Chondrocyte (in vitro differentiated cells): ENCODE measurements at places on chromosomes 11 and 22. TPM values are rescaled to one million over a fixed set of nuclear protein-coding genes. Genes with fewer than 3 reads are reported as not detected.
A peak's percentile ranks its signal among the peaks of the same experiment; 100 is the strongest.

DNA sequence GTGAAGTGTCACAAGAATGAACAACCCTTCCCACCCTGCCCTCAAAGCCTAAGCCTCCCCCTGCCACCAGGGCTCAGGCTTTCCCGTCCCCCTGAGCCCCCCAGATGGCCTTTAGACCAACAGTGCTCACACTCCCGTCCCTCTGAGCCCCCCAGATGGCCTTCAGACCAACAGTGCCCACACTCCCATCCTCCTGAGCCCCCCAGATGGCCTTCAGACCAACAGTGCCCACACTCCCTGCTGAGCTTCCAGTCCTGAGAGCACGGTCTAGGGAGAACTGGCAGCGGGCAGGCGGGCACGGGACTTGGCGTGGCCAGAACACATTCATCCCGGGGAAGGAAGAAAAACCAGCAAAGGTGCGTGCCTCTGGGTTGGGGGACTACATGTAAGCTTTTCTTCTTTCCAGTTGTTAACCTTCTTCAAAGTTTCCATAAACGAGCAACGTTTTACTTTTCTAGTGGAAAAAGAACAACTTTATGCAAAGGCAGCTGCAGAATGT lies 2.5 kb downstream of the MRGPRG start:
- peak; percentile 57 for DNase-seq

DNA sequence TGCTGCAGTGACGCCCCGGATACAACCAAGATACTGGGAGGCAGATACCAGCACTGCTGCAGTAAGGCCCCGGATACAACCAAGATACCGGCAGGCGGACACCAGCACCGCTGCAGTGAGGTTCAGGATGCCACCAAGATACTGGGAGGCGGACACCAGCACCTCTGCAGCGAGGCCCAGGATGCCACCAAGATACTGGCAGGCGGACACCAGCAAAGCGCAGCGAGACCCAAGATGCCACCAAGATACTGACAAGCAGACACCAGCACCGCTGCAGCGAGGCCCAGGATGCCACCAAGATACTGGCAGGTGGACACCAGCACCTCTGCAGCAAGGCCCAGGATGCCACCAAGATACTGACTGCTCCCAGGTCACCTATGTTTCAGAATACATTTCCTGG lies 225.2 kb downstream of the BRD1 start:
- no peak for DNase-seq

GRCh38 chr11:60973699-60974098 lies 2.2 kb downstream of the CD6 start:
- no peak for DNase-seq

DNA sequence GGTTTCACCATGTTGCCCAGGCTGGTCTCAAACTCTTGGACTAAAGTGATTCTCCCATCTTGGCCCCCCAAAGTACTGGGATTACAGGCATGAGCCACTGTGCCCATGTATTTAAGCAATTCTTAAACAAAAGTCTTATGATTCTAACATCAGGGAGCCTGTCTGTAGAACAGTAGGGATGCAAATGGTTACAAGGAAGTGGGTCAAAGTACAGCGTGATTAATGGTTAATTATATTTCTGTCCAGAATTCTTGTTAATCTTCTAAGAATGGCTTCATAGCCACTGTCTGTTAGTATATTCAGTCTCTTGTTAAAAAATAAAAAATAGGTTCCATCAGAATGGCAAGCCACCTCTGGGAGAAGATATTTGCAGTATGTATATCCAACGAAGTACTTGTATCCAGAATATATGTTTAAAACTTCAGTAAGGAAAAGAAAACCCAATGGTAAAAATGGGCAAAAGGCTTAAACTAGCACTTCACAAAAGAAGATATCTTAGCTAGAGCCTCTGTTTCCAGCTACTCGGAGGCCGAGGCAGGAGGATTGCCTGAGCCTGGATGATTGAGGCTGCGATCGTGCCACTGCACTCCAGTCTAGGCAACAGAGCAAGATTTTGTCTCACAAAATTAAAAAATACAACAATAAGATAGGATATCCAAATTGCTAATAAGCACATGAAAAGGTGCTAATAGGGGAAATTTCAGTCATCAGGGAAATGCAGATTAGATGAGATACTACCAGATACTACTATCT lies 22.9 kb downstream of the ATG13 start:
- DNase-seq: no peak

CARD18 gene
- total RNA-seq: not detected in 3 replicates

- no peak for DNase-seq
Observed at GRCh38 chr11:78318321-78319114, 99.1 kb downstream of the GAB2 start.

SLC6A5 gene
- not detected in 3 replicates for total RNA-seq

CWC15 gene
- total RNA-seq: 29.5 to 53.3 TPM (median 42.0 TPM) in 3 replicates

- no peak for DNase-seq
Observed at GRCh38 chr22:21760640-21761039, 25.0 kb upstream of the YPEL1 start.

GGTLC2 gene
- 1.4 to 1.5 TPM in 2 of 3 replicates, not detected in the other for total RNA-seq

DNA sequence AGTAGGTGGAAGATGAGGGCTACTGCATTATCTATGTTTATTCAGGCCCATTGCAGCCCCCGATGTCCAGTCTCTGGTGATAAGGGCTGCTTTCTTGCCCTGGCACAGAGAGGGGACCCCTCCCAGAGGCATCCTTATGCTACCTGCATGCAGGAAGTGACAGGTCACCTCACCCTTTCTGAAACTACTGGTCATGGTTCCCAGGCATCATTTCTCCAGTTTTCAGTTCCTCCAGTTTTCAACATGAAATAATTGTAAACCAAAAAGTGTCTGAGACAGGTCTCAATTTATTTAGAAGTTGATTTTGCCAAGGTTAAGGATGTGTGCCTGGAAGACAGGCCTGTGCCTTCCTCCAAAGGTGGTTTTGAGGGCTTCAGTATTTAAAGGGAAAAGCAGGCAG lies 57.0 kb downstream of the CTTN start:
- DNase-seq: no peak

GRCh38 chr11:76850815-76851214 lies 9.9 kb upstream of the ACER3 start:
- no peak for DNase-seq

- no peak for DNase-seq
Observed at GRCh38 chr11:36513965-36514364, 3.9 kb upstream of the TRAF6 start.

GRCh38 chr11:21037850-21038249 lies 368.5 kb downstream of the NELL1 start:
- DNase-seq: no peak

BBOX1 gene
- 0.51 to 4.2 TPM (median 0.90 TPM) in 3 replicates for total RNA-seq

DNA sequence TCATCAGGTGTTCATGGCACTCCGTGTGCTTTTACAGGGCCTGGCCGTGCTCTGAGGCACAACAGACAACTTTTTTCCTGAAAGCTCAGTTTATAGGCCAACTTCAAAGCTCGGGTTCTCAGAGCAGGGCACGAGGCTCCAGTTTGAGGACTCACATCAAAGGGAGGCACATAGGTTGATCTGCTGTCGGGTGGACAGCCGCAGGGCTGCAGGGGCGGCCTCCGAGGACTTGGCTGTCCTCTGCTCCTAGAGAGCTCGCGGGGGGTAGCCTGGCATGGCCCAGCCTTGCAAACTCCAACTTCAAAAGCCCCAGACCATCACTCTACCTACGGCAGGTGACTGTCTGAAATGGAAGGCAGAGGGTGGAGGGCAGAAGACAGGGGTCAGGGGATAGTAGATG lies 31.6 kb downstream of the C11orf58 start:
- no peak for DNase-seq

- DNase-seq: no peak
Observed at GRCh38 chr22:50500452-50500851, 7.0 kb downstream of the LMF2 start.

KIF18A gene
- total RNA-seq: 2.6 to 3.0 TPM (median 2.9 TPM) in 3 replicates

SCGB1D2 gene
- not detected in 3 replicates for total RNA-seq

PHF21A gene
- total RNA-seq: 35.9 to 40.7 TPM (median 36.2 TPM) in 3 replicates

FAM180B gene
- not detected in 3 replicates for total RNA-seq

STK33 gene
- total RNA-seq: 3.0 to 4.5 TPM (median 3.4 TPM) in 3 replicates
